Chondrocyte (in vitro differentiated cells): ENCODE measurements at places on chromosomes 16 and 17. TPM values are rescaled to one million over a fixed set of nuclear protein-coding genes. Genes with fewer than 3 reads are reported as not detected.
A peak's percentile ranks its signal among the peaks of the same experiment; 100 is the strongest.

Gene ITGB4
- 5.2 to 52.3 TPM (median 5.6 TPM) in 3 replicates for total RNA-seq

Gene HNF1B
- 3.6 to 10.5 TPM (median 10.1 TPM) in 3 replicates for total RNA-seq

Gene NPEPPS
- total RNA-seq: 97.6 to 113 TPM (median 98.3 TPM) in 3 replicates

Gene MYL4
- 0.51 to 1.9 TPM (median 1.1 TPM) in 3 replicates for total RNA-seq

Gene FOXL1
- 7.7 to 10.1 TPM (median 8.1 TPM) in 3 replicates for total RNA-seq

Gene SSTR5
- total RNA-seq: not detected in 3 replicates

Gene CSH2
- total RNA-seq: 6.9 TPM in 1 of 3 replicates, not detected in the others

Gene CX3CL1
- 11.2 to 47.9 TPM (median 46.0 TPM) in 3 replicates for total RNA-seq

Gene TERB1
- total RNA-seq: not detected in 3 replicates

Gene IL21R
- 2.1 to 11.3 TPM (median 2.2 TPM) in 3 replicates for total RNA-seq

Gene HOXB13
- total RNA-seq: 0.19 TPM in 1 of 3 replicates, not detected in the others

Gene KRTAP3-3
- total RNA-seq: not detected in 3 replicates

Gene TRPV3
- total RNA-seq: 0.27 to 0.74 TPM in 2 of 3 replicates, not detected in the other

DNA sequence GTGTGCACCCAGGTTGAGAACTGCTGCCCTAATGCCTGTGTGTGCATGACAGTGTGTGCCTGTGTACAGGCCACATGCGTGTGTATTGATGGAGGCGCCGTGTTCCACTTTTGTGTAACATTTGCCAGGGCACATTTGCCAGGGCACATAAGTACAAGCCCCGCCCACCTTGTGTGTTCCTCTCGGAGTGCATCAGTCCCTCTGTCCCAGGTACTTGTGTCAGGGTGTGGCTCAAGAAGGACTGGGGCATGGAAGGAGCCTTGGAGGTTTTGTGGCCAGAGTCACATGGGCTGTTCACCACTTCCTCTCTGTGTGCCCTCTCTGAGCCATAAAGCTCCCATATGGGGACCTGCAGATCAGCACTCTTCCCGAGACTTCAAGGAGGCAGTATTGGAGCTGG lies 73.9 kb downstream of the MRM1 start:
- peak; percentile 39 for DNase-seq

DNA sequence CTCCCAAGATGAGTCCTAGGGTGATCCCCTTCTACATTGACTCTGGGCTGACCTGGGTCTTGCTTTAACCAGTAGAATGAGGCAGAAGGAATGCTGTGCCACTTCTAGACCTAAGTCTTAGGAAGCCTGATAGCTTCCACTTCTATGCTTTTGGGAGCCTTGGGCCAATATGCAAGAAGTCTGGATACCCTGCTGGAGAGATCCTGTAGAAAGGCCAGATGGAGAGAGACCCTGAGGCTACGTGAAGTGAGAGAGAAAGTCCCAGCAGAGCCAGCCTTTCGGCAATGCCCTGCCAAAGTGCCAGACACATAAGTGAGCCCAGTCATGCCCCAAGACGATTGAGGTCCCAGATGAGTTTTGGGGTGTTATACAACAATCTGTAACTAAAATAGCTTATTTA lies 1.7 kb downstream of the KRT222 start:
- DNase-seq: no peak

- DNase-seq: no peak
These were observed 96.9 kb upstream of the ADAMTS18 start for GRCh38 chr16:77531752-77532151.

DNA sequence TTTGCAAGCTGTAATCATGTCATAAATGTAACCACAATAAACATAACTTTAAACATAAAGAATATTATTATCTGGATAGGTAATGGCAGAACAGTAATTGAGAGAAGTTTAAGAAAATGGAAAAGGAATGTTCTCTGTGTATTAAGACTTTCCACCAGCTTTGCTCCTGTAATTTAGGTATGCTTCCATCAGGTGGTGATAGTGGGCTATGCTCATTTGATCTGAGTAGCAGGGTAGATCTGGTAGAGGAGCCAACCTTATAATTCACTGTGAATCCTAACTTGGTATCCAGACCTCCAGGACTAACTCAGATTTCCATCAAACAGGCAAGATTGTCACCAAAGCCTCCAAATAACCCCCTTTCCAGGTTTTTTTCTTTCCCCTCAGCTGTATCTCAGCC lies 137.9 kb upstream of the ZKSCAN2 start:
- DNase-seq: no peak

DNA sequence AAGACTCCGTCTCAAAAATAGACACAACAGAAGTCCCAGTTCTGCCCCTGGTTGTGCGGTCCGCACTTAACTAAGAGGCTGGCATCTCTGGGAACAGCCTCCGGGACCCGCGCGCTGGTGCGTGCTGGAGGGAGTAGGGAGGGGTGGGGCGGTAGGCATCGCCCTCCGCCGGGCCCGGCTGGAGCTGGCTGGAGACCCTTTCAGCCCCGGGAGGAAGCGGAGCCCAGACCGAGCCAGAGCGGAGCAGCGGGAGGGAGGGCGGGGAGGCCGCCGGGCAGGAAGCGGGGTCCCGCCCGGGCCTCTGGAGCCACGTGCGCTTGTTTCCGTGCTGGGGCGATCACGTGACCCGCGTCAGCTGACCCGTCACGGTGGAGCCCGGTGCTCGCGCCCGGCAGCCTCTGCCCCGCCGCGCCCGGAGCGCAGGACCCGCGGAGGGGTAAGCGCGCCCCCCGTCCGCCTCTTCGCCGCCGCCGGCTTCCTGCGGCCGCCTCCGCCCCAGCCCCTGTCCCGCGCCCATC lies at the start of gene WDR81:
Gene WDR81, plus strand, starts transcription at position 354 of the 518 bp plus-strand sequence. CDS start 256 bp downstream, outside the sequence.
- DNase-seq: no peak

DNA sequence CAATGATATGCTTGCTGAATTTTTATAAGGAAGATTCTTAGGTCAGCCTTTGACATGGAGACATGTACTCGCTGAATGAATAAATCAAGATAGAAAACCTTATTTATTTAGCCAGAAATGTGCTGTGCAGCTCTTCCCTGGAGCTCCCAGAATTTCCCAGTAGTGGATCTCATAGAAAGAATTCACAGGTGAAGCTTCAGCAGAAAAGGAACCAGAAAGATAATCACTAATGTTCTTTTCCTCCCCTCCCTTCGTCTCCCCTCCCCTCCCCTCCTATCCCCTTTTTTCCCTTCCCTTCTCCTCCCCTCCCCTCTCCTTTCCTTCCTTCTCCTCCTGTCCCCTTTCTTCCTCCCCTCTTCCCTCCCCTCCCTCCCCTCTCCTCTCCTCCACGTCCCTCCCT lies 158.2 kb downstream of the MAP2K6 start:
- no peak for DNase-seq

- DNase-seq: no peak
These were observed 7.0 kb downstream of the PLXDC1 start for GRCh38 chr17:39144416-39144840.
